ENCODE measurements at places on chromosomes 1 and 21. TPM values are rescaled to one million over a fixed set of nuclear protein-coding genes. Genes with fewer than 3 reads are reported as not detected.

DNA sequence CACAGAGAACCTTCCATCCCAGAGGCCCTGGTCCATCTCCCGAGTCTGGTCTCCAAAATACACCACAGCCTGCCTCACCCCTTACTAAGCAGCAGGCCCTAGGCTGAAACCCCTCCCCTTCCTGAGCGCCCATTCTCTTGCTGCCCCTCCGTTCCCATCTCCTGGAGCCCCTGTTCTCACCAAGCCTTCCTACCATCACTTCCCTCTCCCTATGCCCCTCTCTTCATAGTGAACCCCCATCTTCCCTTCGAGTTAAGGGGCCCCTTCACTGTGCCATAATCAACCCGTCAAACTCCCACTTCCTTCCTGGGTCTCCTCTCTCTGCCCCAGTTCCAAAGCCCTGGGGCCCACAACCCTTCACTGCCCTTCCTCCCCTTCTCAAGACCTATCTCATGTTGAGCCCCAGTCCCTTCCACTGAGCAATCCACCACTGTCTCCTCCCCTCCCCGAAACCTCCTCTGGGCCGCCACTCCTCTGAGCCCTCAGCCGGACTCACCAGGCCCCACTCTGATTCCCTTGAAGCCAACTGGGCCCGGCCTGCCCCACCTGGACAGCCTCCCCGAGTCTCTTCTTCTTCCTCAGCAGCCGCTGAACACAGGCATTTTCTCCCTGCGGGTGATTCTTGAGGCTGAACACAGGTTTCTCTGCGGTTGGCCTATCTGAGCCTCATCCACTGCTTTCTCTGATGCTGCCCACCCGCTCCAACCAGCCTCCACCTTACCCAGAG is 42.2 kb upstream of the WASF2 start:
- H3K27me3 ChIP-seq = no peaks in the 10 kb centered on the region
- H3K4me3 ChIP-seq = no peak overlapping the region
- H3K36me3 ChIP-seq = peaks cover 5% of the 10 kb centered on the region

DNA sequence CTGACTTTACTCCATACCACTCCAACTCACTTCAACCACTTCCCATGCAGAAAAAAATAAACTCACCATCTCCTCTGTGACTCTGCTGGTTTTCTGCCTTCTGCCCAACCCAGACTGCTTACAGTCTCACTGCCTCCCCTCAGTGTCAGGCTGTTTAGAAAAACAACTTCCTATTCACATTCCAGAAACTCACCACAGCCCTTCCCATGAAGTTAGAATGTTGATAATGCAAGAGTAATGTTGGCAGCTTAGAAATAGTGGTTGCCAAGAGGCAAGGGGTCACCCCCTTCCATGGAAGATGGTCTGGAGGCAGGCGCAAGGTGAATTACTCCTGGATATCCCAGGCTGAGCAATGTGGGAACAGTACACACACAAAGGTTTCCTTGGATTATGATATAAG is at the start of gene SELP:
Gene SELP (minus strand): TSS at position 119 of the 400 bp plus-strand sequence. CDS start 50 bp downstream, at position 69.
- H3K27ac ChIP-seq = no peak within 1 kb of the TSS
- DNase-seq = no peak
- H3K36me3 ChIP-seq = no peaks in the 10 kb centered on the region
- H3K4me3 ChIP-seq = no peak within 1 kb of the TSS
- 0 out of 2 replicates have a peak, but pooled peaks cover 3% of the 10 kb centered on the region for H3K27me3 ChIP-seq

- H3K36me3 ChIP-seq = peaks cover 12% of the 10 kb centered on the region
- H3K4me1 ChIP-seq = peaks cover 60% of the 10 kb centered on the region
- H3K27me3 ChIP-seq = no peaks in the 10 kb centered on the region
Observed at GRCh38 chr1:112402682-112403643, 6.9 kb downstream of the CTTNBP2NL start.

GRCh38 chr1:68221980-68222373 is 10.3 kb downstream of the WLS start:
- H3K4me3 ChIP-seq = no peak overlapping the region
- H3K4me1 ChIP-seq = peaks cover 12% of the 10 kb centered on the region
- H3K27me3 ChIP-seq = no peaks in the 10 kb centered on the region
- H3K27ac ChIP-seq = no peak overlapping the region
- DNase-seq = no peak

GRCh38 chr1:1873186-1873585 is 17.7 kb downstream of the GNB1 start:
- H3K27ac ChIP-seq = no peak overlapping the region
- H3K27me3 ChIP-seq = no peaks in the 10 kb centered on the region
- H3K36me3 ChIP-seq = peaks cover 76% of the 10 kb centered on the region

- H3K4me1 ChIP-seq = peaks cover 83% of the 10 kb centered on the region
- peaks cover 76% of the 10 kb centered on the region for H3K36me3 ChIP-seq
- H3K27me3 ChIP-seq = no peaks in the 10 kb centered on the region
- peak overlapping the region; percentile 66 for H3K27ac ChIP-seq
- peak overlapping the region; percentile 65 for H3K4me3 ChIP-seq
Observed at GRCh38 chr1:26280333-26281042, 602 bp downstream of the SH3BGRL3 start.

DNA sequence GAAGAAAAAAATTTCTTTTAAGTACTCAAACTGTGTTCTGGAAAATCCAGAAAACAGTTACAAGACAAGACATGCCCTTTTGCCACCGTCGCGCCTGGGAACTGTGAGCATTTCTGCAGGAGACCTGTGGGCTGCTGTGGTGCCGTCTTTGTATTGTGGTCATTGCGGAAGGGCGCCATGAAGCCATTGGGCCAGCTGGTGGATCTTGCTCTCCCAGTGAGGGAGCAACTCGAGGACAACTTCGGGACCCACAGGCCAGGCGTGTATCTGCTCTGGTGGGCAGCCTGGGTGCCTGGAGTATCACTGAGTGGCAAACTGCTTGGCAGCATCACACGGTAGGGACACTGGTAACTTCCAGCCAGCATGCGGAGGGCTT is 3.8 kb upstream of the THEMIS2 start:
- DNase-seq = no peak
- peaks cover 10% of the 10 kb centered on the region for H3K4me1 ChIP-seq
- H3K36me3 ChIP-seq = no peaks in the 10 kb centered on the region

DNA sequence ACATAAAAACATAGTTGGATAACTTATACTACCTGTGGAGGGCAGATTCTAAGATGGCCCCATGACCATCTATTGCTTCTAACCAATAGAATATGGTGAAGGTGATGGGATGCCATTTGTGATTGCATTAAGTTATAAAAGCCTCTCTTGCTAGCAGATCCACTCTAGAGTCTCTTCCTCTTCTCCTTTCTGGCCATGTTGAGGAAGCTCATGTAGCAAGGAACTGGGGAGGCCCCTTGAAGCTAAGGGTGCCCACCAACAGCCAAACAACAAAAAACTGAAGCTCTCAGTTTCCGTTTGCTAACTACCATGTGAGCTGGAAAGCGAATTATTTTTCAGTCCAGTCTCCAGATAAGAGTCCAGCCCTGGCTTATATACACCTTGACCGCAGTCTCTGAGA is 16.0 kb upstream of the AGO1 start:
- no peak overlapping the region for H3K27ac ChIP-seq
- no peaks in the 10 kb centered on the region for H3K36me3 ChIP-seq
- no peak for DNase-seq

DNA sequence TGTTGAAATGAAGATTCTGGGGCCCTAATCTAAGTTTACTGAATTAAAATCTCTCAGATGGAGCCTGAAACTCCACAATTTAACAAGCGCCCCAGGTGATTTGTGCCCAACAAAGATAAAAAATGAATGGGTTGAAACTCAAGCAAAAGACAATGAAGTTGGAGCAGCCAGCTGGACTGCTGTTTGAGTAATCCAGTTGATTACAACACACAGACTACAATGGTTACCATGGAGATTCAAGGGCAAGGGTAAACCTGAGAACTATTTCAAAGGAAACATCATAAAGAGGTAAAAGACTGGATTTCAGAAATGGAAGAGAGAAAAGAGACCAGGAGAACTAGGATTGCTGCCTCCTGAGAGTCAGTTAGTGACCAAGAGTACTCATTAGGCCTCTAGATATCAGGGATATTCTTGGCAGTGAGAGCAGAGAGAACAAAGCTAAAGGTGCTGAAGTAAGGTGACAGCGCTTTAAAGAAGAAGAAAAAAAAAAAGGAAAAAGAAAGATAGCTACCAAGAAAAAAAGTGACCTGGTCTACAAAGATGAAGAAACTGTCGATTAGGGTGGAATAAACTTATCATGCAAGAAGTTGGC is 44.5 kb downstream of the LRRC53 start:
- no peak overlapping the region for H3K4me3 ChIP-seq
- no peaks in the 10 kb centered on the region for H3K27me3 ChIP-seq
- H3K4me1 ChIP-seq = no peaks in the 10 kb centered on the region
- H3K27ac ChIP-seq = no peak overlapping the region
- H3K36me3 ChIP-seq = no peaks in the 10 kb centered on the region
- DNase-seq = no peak

DNA sequence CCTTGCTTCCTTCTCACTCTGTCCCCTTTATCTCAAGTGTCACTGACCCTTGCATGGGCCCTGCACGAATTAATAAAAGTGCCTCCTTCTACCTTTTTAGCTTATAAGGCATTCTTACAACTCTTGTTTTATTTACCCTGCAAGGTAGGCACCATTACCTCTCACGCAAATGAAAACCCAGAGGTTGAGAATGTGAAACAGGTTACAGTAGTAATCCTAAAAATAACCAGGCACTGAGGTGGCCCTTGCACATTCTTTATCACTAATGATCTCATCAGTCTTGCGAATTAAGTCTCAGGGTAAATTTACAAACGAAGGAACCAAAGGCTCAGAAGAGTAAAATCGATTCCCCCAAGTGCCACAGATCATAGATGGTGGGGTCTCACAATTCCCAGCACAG is 3.7 kb downstream of the GLIS1 start:
- 0 out of 2 replicates have a peak, but pooled peaks cover 4% of the 10 kb centered on the region for H3K36me3 ChIP-seq
- no peak overlapping the region for H3K4me3 ChIP-seq
- no peak for DNase-seq
- no peaks in the 10 kb centered on the region for H3K27me3 ChIP-seq

DNA sequence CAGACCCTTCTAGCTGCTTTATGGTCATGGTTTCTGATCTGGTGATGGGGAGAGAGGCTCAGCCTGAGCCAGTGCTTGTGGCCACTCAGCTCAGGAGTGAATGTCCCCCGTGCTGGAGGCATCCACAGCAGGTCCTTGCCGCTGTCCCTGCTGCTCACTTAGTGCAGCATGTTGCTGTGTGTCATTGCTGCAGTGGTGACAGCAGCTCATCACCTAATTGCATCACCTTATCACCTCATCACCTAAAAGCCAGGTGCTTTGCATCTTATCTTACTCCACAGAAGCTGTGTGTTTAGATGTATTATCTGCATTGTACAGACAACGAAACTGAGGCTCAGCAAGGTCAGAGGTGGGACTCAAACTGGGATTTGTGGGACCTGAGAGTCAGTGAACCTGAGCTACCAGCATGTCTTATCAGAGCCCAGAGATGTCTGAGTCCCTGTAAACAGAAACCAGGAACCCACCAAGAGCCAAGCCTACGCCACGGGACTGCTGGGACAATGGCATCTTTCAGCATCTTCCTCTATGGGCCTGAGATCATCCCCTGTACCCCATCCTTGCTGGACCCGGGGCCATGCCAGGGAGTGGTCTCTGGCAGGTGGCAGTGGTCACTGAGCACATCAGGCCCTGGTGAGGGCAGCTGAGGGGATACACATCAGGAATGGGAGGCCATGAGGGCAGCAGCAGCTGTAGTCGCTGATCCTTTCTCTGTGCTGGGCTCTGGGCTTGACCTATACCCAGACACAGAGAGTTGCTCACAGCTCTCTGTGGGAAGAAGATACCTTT is 6.5 kb downstream of the PODN start:
- no peak overlapping the region for H3K27ac ChIP-seq
- no peaks in the 10 kb centered on the region for H3K36me3 ChIP-seq
- DNase-seq = no peak
- H3K27me3 ChIP-seq = no peaks in the 10 kb centered on the region

DNA sequence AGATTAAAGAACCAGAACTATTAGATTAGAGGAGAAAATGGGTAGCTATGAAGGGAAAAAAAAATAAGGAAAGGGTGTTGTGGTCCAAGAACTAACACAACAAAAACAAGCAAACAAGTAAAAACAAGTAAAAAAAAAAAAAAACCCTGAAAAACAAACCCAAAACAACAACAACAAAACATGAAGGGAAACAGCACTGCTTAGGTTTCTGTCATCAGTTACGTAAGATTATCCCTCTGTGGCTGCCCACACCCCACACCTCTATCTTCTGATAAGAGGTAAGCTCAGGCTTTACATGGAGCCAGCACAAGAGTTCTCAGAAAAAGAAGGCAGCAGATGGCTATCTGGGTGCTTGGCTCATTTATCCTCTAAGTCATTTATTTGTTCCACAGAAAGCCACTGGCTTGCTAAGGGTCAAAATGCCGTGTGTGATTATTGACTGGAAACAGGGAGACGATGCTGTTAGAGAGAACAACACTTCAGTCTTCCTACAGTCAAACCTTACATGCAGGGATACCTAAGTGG is 57.5 kb downstream of the KIAA0319L start:
- no peaks in the 10 kb centered on the region for H3K4me1 ChIP-seq
- H3K27ac ChIP-seq = no peak overlapping the region
- no peak for DNase-seq
- no peaks in the 10 kb centered on the region for H3K36me3 ChIP-seq

- no peaks in the 10 kb centered on the region for H3K36me3 ChIP-seq
- H3K4me1 ChIP-seq = peaks cover 65% of the 10 kb centered on the region
- peak; percentile 99 for DNase-seq
Observed at GRCh38 chr1:223700942-223701637, 11.2 kb upstream of the CAPN2 start.

DNA sequence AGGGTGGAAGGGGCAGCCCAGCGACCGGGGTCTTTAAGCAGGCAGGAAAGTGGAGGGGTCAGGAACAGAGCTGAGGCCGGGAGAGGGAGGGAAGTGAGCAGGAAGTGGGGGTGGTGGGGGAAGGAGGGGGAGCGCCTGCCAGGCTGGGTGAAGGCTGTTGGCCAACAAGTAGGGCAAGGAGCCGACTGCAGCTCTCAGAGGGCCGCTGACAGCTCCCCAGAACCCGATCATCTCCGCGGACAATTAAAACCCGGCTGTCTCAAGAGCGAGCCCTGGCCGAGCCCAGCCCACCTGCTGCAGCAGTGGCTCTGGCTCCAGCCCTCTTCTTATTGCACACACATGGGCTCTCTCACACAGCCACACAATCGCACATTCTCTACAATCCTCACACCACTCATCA is 51.6 kb downstream of the GRIK3 start:
- no peaks in the 10 kb centered on the region for H3K4me1 ChIP-seq
- H3K27me3 ChIP-seq = no peaks in the 10 kb centered on the region
- no peak for DNase-seq
- no peaks in the 10 kb centered on the region for H3K36me3 ChIP-seq
- no peak overlapping the region for H3K27ac ChIP-seq

Gene ETNK2
- 22.2 TPM for total RNA-seq

Gene KLF17
- total RNA-seq = not detected

Gene CYYR1
- total RNA-seq = 22.3 TPM

Gene RUNX3
- 7.3 TPM for total RNA-seq

Gene OR2T35
- not detected for total RNA-seq

Gene LIPI
- not detected for total RNA-seq

Gene REG4
- total RNA-seq = not detected

Data from SJSA1 (cell line).